ENCODE measurements at places on chromosomes 6 and 20.

GRCh38 chr6:137315081-137315480 is 95.9 kb upstream of the IFNGR1 start:
- no peak for DNase-seq

DNA sequence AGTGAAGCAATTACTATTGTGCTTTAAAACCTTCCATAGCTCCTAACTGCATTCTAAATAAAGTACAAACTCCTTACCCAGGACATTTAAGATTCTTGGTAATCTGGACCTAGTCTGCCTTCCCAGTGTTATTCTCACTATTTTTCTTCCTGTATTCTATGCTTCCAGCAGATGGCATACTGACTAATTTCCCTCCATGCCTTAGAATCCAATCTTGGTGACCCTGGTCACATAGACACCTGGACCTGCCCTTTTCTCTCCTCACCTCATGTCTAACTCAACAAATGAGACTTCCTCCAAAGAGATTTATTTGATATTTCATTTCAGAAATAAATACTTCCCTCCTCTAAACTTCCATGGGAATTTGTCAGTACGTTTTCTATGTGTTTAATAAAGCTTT is 25.8 kb downstream of the ROS1 start:
- DNase-seq: no peak

- no peak for DNase-seq
Measured at GRCh38 chr6:12943549-12943948, 227.0 kb downstream of the PHACTR1 start.

DNA sequence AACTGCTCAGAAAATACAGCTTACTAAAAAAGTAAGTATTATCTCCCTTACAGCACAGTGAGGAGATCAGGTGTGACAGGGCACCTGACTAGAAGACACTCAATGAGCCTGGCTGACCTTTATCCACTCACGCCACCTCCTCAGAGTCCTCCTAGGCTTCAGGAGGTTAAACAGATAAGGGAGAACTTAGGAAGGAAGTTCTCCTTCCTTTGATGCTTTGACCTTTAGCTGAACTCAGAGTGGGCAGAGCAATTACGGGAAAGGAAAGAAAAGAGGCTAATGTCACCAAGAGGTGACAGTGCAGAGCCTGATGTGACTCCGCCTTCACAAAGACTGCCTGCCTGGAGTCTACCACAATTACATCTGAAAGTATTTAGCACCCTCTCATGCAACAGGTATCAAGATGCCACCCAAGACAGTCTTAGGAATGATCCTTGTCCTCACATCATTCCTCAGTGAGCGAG is 36.7 kb downstream of the MAN1A1 start:
- DNase-seq: peak; percentile 37

DNA sequence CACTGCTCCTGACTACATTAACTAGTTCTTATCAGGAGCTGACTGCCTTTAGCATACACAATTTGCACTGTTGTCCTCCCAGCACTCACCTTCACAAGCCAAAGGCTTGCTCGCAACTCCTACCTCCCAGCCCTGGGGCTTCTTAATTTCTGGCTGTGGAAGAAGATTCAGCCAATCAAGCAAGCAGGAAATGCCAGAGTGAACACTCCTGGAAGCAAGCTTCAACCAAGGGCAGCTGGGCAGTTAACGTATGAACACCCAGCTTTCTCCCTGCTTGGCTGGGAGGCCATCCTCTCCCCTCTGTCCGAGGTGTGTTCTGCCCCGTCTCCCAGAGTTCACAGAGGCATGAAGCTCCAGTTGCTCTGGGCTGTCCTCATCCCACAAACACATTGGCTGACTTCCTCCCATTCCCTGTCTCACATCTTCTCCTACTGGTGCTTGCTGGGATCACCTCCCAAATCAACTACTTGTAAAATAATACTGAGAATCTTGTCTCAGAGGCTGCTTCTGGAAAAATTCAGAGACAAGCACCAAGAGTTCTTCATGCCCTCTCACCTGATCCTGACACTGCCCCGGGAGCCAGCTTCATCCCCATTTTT is 15.3 kb upstream of the SRSF6 start:
- DNase-seq: no peak

All from stimulated activated CD4-positive, alpha-beta T cell treated with anti-CD3 and anti-CD28 coated beads, Interleukin-15, amount 100 ng/mL, for 24 hours (primary cell).